NCI-H1436 treated with DMSO at 0.1 percent for 48 hours (cell line): ENCODE measurements at places on chromosomes 3 and 15.

- DNase-seq, result no peak
Observed at GRCh38 chr3:177351757-177352158, 154.5 kb upstream of the TBL1XR1 start.

DNA sequence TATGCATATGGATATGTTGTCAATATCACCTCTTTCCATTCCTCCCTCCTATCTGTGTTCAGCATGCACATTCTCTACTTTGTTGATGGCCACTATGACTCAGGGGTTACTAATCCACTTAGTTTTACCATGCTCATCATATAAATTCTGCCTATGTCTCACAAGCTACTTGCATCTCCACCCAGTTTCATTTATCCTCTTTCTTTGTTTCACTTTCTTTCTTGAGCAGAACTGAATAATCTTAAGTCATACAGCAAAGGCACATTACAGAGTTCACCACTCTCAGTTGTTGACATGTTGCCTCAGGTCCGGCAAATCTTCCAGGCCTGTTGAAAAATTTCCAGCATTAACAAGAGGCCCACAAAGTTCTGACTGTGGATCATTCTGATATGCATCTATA lies 71.5 kb downstream of the SSR3 start:
- no peak for DNase-seq

DNA sequence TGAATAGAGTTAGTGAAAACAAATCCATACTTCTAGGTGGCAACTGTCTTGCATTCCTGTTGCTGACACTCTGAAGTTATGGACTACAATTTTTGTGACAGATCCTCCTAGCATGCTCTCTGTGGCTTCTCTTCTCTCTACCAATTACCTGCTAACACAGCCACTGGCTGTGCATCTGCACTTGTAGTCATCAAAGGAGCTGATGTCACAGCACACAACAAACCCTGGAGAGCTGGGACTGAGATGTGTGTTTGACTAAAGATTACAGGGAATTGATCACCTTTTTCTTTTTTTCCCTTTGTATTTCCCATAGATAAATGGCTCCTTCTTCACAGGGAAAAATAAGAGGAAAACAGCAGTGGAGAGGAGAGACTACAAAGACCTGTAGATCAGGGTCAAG lies 278.4 kb upstream of the CCDC54 start:
- DNase-seq, result no peak

DNA sequence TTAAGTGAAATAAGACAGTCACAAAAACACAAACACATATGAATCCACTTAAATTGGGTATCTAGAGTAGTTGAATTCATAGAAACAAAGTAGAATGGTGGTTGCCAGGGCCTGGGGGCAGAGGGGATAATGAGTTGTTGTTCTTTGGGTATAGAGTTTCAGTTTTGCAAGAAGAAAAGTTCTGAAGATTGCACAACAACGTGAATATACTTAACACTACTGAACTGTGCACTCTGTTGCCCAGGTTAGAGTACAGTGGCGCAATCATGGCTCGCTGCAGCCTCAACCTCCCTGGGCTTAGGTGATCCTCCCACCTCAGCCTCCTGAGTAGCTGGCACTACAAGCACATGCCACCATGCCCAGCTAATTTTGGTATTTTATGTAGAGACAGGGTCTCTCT lies 14.9 kb downstream of the GRAMD2A start:
- DNase-seq, result no peak

DNA sequence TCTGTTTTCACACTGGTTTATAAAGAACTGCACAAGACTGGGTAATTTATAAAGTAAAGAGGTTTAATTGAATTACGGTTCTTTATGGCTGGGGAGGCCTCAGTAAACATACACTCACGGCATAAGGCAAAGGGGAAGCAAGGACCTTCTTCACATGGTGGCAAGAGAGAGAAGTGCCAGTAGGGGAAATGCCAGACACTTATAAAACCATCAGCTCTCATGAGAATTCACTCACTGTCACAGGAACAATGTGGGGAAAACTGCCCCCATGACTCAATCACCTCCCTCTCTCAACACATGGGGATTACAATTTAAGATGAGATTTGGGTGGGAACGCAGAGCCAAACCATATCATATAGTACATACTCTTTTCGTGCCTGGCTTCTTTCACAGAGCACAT lies 42.4 kb downstream of the MAP2K1 start:
- no peak for DNase-seq

- DNase-seq, result no peak
Observed at GRCh38 chr3:82093641-82094040, 332.2 kb upstream of the GBE1 start.

DNA sequence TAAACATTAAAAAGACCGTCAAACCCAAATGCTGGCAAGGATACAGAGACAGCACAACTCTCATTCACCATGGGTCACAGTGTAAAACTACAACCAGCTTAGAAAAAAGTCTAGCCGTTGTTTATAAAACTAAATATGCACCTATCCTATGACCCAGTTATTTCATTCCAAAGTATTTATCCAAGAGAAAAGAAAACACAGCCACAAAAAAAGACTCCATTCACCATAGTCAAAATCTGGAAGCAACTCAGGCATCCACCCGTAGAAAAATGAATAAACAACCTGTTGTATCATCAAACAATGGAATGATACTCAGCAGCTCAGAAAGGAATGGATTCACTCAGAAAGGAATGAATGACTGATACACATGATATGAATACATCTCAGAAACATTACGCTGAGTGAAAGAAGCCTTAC lies 28.6 kb downstream of the PLD1 start:
- DNase-seq, result no peak

GRCh38 chr3:51283421-51283820 lies 101.7 kb upstream of the MANF start:
- DNase-seq, result no peak

GRCh38 chr3:186342197-186342596 lies 19.8 kb downstream of the DGKG start:
- no peak for DNase-seq

- DNase-seq, result no peak
Observed at GRCh38 chr3:21830541-21830940, 79.5 kb upstream of the ZNF385D start.

- no peak for DNase-seq
Observed at GRCh38 chr3:67045711-67046465, 47.8 kb downstream of the KBTBD8 start.

DNA sequence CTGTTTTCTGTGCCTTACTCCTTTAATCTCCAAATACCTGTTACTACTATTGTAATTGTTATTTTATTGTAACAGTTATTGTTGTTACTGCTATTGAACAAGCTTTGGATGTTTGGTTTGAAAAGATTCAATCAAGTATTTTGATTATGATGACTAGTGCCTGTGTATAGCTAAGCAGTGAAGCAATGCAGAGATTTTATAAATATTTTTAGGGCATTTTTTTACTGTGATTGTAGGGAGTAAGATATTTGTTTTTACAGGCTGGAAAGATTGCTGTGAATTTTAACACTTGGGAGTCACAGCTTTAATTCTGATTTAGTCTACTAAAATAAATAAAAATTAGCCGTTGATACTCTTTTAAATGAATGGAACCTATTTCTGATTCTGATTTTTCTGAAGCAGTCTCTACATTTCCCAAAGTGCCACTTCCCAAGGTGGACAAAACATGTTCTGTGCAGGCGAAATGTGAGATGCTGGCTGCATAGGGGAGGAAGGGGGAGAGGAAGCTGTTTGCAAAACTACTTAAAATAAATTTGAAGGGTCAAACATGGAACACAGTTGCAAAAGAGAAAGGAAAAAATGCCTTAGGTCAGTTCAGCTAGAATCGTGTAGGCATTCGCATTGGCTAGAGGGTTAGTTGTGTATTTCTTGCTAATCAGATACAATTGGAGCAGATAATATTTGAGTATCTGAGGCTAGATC lies 25.7 kb downstream of the EEFSEC start:
- no peak for DNase-seq

- DNase-seq, result no peak
Observed at GRCh38 chr15:81087694-81088093, 46.4 kb upstream of the CFAP161 start.

GRCh38 chr3:176928582-176928931 lies 268.7 kb downstream of the TBL1XR1 start:
- no peak for DNase-seq

DNA sequence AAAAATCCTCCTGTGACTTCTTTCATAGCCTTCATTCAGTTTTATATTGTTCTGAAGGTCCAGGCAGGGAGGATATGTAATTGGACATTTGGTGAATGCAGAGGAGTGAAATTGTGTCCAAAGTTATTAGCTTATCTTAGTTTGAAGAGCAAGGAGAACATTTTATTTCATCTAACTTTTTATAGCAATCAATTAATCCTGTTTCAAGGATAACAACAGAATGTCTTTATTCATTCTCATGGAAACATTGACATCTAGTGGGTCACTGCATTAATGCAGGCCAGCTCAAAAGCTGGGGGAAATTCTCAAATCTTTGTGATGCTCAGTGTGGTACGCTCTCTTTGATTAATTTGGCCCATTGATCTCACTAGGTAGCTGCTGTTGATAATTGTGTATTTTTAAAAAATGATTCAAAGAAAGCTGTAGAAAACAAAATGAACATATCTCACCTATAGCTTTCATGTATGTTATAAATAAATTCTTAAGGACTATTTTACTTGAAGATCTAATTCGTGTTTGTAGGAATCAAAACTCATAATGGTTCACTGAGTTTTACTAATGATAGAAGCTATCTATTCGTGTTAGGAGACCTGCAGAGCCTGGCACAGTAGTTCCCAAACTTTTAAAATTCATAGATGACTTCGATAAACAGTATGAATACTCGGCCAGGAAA lies 150.8 kb upstream of the KCNMB2 start:
- DNase-seq, result peak; percentile 40

DNA sequence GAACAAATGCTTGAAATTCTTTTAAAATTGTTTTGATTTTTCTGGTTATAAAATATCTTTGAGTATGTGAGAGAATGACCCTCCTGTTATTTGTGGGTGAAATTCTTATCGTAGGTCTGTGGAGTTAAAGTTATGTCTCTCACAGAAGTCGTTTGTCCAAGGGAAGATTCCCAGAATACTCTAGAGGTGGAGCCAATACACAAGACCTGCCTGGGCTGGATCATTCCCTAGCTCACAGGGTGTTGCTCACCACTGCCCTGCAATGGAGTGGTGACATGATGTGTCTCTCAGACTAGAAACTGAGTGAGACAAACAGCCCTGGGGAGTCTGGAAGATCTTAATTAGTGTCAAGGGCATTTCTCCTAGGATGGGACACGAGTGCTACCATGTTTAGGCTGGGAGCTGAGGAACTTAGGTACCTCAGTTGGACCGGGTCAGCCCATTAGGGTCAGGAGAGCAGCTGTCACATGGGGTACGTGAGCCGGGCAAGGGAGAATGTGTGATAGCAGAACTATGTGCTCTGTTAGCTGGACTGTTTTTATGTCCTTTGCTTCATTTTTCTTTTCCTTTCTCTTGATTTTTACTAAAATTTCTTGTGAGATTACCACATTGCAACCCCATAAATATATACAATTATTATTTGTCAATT lies 53.6 kb upstream of the MYO5C start:
- no peak for DNase-seq

DNA sequence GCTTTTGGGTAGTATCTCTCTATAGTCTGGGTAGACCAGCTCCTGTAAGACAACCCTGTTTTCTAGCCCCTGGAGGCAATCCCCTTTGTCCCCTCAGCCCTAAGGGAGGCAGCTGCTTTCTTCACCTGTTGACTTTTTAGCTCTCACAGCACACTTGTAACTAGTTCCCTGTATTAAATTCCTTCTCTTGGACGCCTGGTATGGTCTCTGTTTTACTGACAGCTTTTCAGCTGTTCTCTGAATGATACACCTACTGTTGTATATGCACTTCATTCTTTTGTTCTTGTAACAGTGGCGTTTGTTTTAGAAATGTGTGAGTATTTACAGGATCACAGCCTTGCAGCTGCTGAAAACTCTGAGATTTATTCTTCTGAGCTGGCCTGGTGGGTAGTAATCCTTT lies 413.0 kb upstream of the RBMS3 start:
- DNase-seq, result no peak

DNA sequence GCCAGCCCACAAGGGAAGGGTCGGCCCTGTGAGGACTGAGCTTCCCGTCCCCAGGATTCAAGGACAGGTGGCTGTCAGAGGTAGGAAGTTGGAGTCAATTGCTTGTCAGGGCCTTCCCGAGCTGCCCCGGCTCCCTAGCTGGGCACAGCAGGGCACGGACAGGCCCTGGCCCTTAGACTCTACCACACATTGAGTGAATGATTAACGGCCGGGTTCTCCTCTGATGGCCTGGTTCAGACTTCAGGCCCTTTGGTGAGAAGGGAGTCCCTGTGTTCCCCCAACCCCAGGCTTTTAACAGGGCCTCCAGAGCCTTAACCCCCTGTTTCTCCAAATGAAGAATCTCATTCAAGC lies 16.4 kb upstream of the FGD5 start:
- no peak for DNase-seq

- no peak for DNase-seq
Observed at GRCh38 chr3:37558580-37558979, 303.1 kb upstream of the CTDSPL start.

DNA sequence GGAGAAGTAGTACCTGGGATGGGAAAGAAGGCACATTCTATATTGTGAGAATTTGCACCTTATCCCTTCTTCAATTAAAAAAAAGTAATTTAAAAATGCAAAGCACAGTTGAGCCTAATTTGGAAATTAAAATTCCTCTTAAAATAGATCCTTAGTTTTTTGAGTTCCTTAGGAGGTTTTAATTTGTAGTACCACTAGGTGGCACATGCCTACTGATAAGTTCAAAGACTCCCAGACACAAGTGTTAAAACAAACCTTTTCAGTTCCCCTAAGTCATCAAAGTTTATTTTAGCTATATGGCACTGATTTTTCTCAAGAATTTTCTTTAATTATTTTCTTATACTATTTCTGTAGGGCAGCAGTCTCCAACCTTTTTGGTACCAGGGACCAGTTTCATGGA lies 127.6 kb upstream of the AZI2 start:
- DNase-seq, result no peak

DNA sequence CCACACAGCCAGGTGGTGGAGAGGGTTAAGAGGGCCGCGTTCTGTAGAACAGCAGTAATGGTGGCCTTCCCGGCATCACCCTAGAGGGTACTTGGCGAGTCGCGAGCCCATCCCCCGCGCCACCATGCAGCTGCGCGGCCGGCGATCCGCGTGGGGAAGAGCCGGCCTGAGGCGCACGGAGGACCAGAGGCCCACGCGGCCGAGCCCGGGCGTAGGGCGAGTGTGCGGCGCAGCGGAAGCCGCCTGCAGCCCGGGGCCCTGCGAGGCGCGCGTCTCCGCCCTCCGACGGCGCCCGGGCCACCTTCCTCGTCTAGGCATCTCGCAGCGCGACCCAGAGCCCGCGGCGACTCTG lies 423 bp downstream of the TKT start:
- DNase-seq, result no peak

- DNase-seq, result no peak
Observed at GRCh38 chr15:67744331-67745072, 80.8 kb upstream of the SKOR1 start.
